Head of caudate nucleus (tissue), 42 donors: ENCODE measurements at places on chromosomes 5 and 9.

DNA sequence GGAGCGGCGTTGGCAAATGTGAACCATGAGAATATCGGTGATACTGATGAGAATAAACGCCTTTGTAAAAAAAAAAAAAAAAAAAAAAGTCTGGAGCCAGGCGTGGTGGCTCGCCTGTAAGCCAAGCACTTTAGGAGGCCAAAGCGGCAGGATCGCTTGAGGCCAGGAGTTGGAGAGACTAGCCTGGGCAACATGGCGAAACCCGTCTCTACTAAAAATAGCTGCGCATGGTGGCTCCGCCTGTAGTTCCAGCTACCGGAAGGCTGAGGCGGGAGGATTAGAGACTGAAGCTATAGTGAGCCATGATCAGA lies 425 bp upstream of the NFX1 start:
- no peak for DNase-seq

- no peak for DNase-seq
Measured at GRCh38 chr9:121156263-121156731, 45.4 kb downstream of the RAB14 start.

GRCh38 chr9:133030317-133031129 lies at the start of gene GTF3C5:
Gene GTF3C5 (plus strand): TSS chr9:133030997. CDS start chr9:133031012, 15 bp downstream.
- peak; percentile 98 for DNase-seq

DNA sequence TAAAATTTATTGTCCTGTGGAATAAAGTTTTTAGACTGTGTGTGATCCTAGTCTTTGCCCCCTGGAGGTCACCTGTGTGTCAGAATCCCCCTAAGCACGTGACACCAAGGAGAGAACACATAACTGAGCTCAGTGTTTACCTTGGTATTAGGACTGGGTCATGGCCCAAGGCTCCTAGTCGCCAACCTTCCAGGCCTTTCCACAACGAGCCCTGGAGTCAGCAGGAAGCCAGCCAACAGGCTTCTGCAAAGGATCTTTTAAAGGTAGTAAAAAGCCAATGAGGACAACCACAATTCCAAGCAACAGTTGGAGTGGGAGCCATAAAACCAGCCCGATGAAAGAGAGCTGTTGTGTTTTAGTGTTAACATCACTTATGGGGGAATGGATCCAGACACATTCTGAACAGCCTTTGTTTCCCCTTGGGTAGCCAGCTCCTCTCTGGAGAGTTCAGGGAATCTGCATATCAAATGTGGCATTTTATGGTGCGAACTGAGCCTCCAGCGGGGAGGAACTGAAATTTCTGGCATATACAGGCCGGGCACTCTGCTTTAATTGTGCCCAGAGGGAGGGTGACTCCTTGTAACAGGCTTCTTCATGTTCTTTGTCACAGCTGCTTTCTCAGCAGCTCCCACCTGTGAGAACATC lies 239.9 kb downstream of the FSTL4 start:
- no peak for DNase-seq
